ENCODE measurements at places on chromosomes 6 and 20. TPM values are rescaled to one million over a fixed set of nuclear protein-coding genes. Genes with fewer than 3 reads are reported as not detected.
A peak's percentile ranks its signal among the peaks of the same experiment; 100 is the strongest.

The HDGFL1 gene
- total RNA-seq = not detected

DNA sequence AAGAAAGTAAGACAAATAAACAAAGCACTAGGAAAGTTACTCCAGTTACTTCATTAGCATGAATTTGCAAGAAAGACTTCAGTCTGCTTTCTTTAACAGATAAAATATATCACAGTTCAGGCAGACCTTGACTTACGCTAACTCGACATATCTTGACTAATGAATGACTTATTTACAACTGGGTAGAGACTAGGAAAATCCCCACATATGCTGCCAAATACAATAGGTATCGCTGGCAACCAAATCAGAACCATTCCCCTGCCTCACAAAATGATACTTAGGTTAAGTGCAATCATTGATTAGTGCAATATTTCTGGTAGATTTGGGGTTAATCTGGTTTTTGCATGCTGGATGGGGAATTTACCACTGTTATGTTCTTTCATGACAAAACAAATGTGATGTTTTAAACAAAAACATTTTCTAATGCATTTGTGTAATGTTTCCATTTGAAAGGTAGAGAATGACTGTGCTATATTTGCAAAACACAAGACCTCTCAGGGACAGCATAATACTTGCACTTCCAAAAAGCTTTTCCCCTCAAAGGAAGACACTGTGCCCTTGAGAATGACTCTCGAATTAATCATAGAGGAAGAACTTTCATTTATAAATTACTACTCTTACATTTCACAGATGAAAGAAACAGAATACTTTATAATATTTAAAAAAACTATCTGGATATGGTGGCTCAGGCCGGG lies 101.6 kb downstream of the PRKN start:
- DNase-seq = no peak

GRCh38 chr20:25090492-25091429 lies 8.8 kb upstream of the VSX1 start:
- DNase-seq = peak; percentile 88

DNA sequence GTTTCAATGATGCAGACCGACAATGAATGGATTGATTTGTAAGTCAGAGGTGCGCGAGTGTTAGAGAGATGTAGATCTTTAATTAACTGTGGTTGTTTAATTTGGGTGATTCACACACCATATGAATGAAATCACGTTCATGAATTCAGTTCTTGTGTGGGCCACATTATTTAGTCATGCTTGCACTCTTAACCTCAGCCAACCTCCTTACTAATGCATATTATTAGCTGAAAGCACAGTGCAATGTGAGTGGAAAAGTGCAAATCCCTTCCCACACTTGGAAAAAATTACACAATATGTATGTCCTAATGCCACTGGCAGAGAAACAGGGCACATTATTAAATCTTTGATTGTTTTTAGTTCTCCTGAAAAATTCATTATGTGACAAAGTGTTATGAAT lies 512.5 kb downstream of the BCKDHB start:
- no peak for DNase-seq

- no peak for DNase-seq
Measured at GRCh38 chr6:10531942-10532341, 10.8 kb downstream of the GCNT2 start.
